ENCODE measurements at places on chromosomes 6 and 20.
A peak's percentile ranks its signal among the peaks of the same experiment; 100 is the strongest.

DNA sequence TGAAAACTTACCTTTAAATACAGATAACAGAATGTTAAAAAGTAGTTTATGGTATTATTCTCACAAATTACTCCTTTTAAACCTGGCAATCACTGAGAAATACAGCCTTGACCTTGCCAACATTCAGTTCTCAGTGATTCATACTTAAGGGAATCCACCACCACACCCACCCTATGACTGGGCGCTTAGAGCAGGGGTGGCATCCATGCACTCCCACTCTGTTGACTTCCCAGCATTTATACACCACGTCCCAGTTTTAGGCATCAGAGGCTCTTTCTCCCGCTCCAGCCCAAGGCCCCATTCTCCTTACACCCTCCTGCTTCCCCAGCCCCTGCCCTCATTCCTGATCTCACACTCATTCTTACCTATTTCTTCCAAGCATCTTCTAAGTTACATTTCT lies 16.3 kb downstream of the TRAF3IP2 start:
- DNase-seq = no peak

DNA sequence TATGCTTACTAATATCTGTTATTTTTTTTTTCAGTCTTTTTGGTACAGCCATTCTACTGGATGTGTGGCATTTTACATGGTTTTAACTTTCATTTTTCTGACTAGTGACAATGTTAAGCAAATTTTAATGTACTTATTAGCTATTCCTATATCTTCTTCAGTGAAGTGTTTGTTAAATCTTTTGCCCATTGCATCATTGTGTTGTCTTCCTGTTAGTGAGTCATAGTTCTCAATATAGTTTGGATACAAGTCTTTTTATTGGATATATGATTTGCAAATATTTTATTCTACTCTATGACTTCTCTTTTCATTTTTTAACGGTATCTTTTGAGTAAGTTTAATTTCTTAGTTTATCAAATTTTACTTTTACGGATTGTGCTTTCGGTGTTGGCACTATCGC lies 519.4 kb downstream of the CDKAL1 start:
- DNase-seq = no peak

- DNase-seq = no peak
These were observed 228.3 kb upstream of the PDE10A start for GRCh38 chr6:165891320-165891719.

DNA sequence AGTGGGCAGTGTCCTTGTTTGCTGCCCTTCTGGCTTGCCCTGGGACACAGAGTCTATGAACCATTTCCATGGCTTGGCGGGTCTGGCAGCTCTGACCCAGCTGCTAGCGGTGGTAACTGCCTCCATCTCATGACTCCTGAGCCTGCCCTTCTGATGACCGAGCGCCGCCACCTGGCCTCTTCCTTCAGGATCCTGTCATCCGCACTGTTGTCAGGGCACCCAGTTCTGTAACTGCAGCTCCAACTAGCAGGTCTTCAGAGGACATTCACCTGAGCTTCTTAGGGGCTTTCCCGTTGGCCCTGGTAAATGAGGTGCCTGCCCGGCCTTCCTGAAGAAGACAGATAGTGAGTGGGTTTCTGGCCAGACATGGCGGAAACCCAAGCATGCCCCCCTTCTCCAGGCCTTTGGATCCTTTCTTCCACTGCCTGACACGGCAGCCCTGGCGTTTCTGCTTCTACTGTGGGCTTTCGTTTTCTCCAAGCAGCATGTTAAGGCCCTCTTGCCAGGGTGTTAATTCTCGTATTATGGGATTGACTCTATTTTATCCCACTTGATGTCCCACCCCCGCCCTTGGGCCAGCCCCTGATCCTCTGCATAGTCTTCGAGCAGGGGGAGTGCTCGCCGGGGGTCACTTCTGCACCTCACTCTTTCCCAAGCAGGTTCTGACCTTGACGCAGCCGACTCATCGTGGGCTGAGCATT lies 24.7 kb downstream of the PACSIN1 start:
- DNase-seq = no peak

DNA sequence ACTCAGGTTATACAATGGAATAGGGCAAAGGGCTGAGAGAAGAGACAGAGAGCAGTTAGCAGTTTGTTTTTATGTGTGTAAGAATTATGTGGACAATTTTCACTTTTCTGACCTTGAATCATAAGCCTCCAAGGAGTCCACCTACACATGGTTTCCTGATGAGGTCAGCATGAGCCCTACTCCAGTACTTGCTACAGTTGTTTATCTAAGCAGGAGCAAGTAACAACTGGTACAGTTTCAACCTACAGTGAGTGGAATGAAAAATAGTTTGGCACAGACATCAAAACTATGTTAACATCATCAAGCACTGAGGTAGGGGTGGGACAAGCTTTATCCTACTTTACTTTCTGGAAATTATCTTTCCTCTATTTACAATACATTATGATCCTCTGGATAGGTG lies 426.7 kb upstream of the ID4 start:
- no peak for DNase-seq

DNA sequence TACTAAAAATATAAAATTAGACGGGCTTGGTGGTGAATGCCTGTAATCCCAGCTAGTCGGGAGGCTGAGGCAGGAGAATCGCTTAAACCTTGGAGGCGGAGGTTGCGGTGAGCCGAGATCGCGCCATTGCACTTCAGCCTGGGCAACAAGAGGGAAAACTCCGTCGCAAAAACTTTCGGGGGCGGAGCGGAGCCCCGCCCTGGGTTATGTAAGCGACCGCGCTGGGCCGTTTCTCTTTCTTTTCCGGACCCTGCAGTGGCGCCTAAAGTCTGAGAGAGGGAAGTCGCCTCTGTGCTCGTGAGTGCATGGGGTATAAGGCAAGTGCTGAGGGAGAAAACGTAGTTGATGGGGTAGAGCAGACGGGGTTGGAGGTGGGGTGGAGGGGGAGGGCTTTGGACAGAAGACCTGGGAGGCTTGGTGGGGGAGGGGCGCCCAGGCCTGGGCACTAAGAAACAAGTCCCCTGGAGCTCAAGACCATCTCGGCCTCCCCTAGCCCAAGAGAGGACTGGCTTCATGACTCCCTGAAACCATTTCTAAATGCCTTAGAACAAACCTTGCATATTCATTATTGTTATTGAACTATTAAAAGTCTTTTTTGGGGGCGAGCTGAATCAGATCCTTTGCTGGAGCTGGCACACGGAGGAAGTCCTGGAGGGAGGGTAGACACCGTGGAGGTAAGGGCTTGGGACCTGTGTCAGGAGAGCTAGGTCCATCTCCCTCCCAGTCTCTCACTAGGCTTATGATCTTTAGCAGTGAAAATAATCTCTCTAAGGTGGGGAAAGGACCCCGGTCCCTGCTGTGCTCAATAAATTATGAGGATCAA lies 2.7 kb upstream of the MICA start:
- DNase-seq = peak; percentile 86

DNA sequence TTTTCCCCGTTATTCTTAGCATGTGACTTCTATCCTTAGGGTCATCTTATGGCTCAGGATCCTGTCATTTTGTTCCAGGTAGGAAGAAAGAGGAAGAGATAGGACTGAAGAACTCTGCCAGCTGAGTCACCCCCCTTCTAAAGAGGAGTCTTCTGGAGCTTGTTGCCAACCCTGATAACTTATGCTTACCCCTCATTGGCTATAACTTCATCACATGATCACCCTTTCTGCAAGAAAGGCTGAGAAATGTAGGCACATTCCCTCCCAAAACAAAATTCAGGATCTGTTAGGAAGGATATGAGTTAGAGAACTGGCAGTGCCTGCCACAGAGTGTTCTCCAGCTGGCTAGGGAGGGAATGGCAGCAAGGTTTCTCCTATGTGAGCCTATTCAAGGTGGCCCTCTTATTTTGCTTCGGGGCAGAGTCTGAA lies 35.6 kb downstream of the ARFGEF2 start:
- DNase-seq = no peak

GRCh38 chr6:49988900-49989299 lies 19.5 kb upstream of the DEFB113 start:
- no peak for DNase-seq

DNA sequence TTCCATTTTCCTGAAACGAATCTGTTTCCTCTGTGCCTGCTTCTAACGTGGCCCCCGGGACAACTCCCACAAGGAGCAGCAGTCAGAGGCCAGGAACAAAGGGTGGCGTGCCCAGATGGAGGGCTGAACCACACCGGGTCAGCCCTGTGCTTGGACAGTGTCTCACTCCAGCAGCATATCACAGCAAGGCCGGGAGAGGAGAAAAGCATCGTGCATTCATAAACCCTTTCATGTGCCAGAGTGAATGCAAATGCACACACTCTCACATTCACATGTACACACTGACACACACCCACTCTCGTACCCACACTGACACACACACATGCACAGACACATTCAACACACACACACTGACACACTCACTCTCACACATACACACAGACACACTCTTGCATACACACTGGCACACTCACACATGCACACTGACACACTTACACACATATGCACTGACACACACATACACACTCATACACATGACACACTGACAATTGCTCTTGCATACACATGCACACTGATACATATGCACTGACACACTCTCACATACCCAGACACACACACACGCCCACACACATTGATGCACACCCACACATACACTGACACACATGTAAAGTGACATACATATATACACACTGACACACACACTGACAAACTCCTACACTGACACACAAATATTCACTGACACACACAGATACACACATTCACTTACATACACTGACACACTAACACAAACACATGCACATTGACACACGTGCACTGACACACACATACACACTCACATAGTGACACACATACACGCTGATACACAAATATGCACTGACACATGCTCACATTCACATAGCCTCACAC lies 237.0 kb downstream of the LRFN2 start:
- no peak for DNase-seq

- no peak for DNase-seq
These were observed 9.1 kb upstream of the MAPK13 start for GRCh38 chr6:36120979-36121786.

Measured in KG1 (cell line).